Stimulated activated naive CD8-positive, alpha-beta T cell treated with anti-CD3 and anti-CD28 coated beads, Interleukin-15, Interleukin-2, amounts not matched to agents 100 U/mL and 50 U/mL, for 24 hours (primary cell): ENCODE measurements at places on chromosomes 2 and 18.

DNA sequence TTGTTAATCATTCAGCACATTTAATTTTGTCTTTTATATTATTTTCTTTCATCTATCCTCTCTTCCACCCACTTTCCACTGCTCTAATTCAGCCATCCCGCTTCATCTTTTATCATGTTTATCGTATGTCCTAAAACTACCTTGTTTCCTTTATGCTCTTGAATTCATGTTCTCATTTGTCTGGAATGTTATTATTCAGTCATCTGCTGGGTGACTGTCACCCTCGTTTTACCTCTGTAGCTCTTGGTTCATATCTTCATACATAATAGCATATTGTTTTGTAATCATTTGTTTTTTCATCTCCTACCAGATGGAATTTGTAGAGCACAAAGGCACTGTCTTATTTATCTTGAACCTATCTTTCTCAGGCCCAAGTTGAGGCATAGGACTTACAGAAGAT, 37.0 kb downstream of the SMCHD1 start:
- no peak for DNase-seq

- no peak for DNase-seq
These were observed 40.0 kb downstream of the MERTK start for GRCh38 chr2:111938392-111938791.

DNA sequence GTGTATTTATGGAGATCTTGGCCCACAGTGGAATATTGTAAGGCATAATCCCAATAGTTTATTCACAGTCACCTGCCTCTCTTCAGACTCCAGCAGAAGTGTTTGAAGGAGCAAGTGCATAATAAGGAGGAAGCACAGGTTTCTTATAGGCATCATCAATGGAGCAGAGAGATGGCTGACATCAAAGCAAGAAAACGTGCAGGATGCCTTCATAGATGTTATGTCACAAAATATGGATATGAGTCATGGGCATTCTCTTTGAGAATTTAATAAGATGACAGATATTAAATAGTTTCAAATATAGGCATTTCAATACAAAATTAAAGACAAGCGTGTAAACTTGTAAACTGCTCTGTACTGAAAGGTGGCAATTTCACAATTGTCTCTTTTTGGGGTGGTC, 4.0 kb upstream of the RND3 start:
- DNase-seq = no peak

DNA sequence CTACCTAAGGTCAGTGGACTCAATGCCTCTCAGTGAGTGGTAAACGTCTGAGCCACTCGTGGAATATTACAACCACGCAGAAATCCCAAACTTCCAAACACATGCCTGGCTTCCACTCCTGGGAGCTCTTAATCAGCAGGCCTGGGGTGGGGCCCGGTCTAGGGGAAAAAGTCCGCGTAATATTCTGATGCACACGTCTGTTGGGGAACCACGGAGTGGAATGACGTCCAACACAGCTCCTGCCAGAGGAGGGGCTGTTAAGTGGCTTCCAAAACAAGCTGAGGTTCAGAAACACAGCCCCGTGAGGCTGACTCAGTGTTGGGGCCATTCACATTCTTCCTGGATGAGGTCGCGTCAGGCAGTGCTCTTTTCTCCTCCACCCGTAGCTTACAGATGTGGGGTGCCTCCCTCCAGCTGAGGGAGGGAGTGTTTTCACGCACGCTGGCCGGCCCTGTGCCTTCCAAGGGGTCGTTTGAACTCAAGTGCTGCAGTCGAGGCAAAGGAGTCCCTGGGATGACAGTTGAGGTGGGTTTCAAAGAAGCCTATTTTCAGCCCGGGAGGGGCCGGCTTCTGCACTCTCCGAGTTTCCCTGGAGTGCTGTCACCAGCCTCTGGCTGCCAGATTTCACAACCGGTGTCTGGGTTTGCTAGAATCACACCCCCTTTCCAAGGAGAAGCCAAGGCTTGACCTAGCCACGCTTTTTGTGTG, 73.1 kb downstream of the ACKR3 start:
- no peak for DNase-seq

DNA sequence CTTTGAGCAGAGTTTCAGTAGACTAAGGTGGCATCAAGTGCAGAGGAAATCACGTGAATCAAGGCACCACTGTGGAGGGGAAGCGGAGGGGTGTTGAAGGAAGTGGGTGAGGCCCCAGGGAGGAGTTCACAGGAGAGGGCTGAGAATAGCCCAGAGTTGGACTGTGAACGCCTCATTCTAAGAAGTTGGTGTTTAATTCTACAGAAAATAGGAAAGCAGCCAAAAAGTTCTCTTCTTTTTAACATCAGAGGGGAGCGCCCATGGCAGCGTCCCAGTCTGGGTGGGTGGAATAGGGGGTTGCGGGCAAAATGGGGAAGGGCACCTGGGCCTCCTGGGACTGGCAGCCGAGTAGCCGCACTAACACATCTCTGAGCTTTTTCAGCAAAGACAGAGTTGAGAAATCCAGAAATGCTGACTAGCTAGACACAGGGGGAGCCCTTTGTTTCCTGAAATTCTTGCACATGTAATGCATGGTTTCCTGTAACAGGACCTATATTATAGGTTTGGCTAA, 97.0 kb downstream of the NEB start:
- DNase-seq = peak; percentile 58

GRCh38 chr18:10791169-10791831, 265.5 kb downstream of the NAPG start:
- DNase-seq = no peak

- DNase-seq = no peak
These were observed 37.0 kb downstream of the NABP1 start for GRCh38 chr2:191714925-191715324.
